Activated B cell treated with CpG ODN at 0.5 μM for 24 hours (primary cell): ENCODE measurements at places on chromosomes 2 and 18. TPM values are rescaled to one million over a fixed set of nuclear protein-coding genes. Genes with fewer than 3 reads are reported as not detected.

GRCh38 chr2:143968860-143969259, 551.1 kb downstream of the ZEB2 start:
- DNase-seq, result no peak

The ARHGAP15 gene
- 101 and 112 TPM in 2 replicates for total RNA-seq

- no peak for DNase-seq
Observed at GRCh38 chr2:179876266-179876665, 14.9 kb upstream of the ZNF385B start.

DNA sequence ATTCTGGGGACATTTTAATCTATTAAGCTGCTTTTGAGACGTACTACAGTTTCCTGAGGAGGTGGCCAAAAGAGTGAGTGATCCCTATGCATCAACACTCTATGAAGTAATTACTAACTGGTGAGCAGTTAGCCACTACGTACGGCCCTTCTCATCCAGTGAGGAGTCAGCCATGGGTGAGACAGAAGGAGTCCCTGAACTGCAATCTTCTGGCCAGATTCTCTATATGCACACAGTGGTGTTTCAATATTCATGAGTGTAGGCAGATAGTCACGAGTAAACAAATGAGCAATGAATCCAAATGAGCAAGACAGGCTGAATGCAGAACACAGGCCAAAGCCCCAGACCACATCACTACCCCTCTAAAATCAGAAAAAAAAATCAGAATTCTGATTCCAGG, 29.8 kb upstream of the TMEM214 start:
- DNase-seq, result no peak

- DNase-seq, result no peak
Observed at GRCh38 chr18:5622905-5623304, 79.1 kb upstream of the EPB41L3 start.

The TACR1 gene
- not detected in 2 replicates for total RNA-seq

- no peak for DNase-seq
Observed at GRCh38 chr18:63192885-63193349, 126.7 kb downstream of the BCL2 start.

DNA sequence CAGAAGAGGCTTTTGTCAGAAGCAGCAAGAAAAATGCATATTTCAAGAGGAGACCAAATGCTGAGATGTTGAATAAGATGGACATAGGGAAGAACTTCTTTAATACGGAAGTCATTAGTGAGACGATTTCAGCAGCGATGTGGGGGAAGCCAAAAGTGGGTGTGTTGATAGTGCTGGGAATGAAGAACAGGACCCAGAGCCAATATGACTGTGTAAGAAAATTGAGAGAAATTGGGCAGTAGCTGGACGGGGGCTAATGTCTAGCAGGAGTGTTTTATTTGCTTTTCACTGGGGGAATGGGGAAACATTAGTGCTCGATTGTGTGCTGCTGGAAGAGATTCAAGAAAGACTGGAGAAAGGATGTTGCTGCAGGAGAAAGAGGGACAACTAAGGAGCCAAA, 788.7 kb upstream of the KLHL29 start:
- DNase-seq, result no peak

- DNase-seq, result no peak
Observed at GRCh38 chr2:110812726-110813645, 80.6 kb downstream of the ACOXL start.

- DNase-seq, result peak; percentile 34
Observed at GRCh38 chr2:96320728-96321622, 4.1 kb upstream of the ITPRIPL1 start.

The SERPINB12 gene
- not detected in 2 replicates for total RNA-seq

DNA sequence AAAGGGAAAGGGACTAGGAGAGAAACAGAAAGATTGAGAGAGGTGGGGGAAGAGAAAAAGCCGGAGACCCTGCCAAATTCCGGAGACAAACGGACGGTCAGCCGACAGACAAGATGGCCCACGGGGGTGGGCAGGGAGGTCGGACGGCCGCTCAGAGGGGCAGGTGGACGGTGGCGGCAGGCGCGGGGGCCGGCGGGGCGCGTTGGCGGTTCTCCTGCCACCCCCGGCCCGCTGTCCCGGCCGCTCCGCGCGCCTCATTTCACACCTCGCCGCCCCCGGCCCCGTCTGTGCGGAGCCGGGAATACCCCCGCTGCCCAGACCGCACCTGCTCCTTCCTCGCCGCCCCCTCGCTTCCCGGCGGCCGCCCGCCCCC, 935 bp downstream of the SLC30A3 start:
- no peak for DNase-seq

- no peak for DNase-seq
Observed at GRCh38 chr18:32441533-32441932, 29.1 kb downstream of the GAREM1 start.

- DNase-seq, result no peak
Observed at GRCh38 chr18:55272510-55273243, 313.4 kb upstream of the CCDC68 start.

GRCh38 chr2:20148923-20149702, 75.8 kb downstream of the SDC1 start:
- DNase-seq, result no peak

DNA sequence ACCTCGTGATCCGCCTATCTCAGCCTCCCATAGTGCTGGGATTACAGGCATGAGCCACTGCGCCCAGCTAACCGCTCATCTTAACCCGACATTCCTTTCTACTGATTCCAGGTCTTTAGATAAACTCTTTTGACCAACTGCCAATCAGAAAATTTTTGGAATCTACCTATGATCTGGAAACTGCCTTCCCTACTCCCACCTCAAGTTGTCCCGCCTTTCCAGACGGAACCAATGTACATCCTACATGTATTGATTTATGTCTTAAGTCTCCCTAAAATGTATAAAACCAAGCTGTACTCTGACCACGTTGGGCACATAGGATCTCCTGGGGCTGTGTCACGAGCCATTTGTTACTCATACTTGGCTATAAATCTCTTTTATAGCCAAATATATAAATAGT, 3.2 kb upstream of the NEU2 start:
- no peak for DNase-seq

The UGT1A8 gene
- not detected in 2 replicates for total RNA-seq

DNA sequence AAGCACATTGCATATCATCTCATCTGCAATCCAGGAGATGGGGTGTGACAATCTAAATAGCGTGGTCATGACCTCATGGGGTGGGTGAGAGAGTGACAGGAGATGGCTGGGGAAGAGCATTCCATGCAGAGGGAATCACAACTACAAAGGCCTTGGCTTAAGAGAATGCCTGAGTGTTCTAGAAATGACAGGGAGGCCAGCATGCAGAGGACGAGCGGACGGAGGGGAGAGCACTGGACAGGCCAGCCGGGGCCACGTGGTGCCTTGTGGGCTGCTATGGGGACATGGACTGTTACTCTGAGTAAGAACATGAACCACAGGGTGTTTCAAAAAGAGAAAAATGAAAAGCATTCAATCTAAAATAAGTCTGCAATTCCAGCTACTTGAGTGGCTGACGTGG, 117.9 kb upstream of the ODC1 start:
- DNase-seq, result no peak

The DIPK1C gene
- not detected in 2 replicates for total RNA-seq

DNA sequence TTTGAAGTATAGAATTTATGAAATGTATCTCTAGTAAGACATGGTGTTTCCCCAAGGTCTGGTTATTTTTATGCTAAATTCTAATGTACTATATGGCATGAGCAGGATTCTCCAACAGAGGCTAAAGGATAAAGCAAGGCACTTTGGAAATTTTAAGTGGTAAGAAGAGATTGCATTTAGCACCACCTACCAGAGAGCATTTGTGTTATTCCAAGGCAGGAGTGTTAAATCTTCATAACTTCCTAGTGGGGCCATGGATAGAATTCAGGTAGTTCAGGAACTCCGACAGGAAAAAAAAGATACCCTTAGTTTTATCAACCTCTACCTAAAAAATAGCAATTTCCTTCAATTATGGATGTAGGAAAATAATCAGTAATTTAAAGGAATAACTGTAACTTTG, 497.4 kb upstream of the CRIM1 start:
- DNase-seq, result no peak

- no peak for DNase-seq
Observed at GRCh38 chr2:129164220-129164949, 815.1 kb upstream of the RAB6C start.

The MGAT4A gene
- 12.6 and 15.7 TPM in 2 replicates for total RNA-seq
